ENCODE measurements at places on chromosomes 7 and 10.

DNA sequence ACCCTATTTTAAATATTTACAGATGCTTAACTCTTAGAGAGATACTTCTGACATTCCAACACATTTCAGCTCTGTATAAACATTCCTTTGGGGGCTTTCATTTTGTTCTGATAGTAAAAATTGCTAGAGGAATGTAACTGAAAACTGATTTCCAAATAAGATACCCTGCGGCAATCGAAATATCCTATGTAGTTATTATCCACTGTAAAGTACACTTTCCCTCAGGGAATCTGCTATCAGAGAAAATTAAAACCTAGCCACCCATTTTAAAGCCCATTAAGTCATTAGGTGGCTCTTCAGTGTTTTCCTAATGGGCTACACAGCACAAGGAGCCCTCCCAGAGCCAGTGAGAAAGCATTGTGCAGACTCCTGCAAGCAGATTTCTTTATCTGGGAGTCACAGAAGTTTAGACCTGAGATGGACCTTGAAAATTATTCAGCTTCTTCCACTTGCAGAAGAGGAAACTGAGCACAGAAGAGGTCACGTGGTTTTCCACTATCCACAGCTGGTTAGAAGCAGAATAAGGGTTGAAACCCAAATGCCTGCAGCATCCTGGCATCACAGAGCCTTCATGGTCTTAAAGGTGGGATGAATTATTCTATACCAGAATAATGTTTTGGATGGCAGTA is 12.6 kb upstream of the CPVL start:
- no peak for DNase-seq

- DNase-seq: no peak
Observed at GRCh38 chr10:78533776-78534175, 500.1 kb downstream of the RPS24 start.

DNA sequence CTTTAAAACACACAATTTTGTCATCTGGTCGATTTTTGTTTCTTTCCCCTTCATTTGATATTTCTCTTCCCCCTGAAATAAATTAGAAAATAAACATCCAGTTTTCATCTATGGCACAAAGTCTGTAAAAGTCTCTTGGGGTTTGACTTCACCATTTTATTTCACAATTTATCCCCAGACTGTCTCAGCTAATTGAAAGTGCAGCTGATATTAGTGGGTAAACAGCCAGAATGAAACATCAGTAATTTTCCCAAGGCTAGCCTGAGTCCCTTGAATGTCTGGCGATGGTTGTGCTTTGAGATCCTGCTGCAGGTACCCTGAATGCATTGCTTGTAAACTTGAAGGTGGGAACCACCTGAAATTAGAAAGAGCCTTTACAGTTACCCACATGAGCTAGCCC is 60.6 kb upstream of the NEBL start:
- no peak for DNase-seq

- DNase-seq: no peak
Observed at GRCh38 chr7:35576031-35576573, 118.8 kb downstream of the HERPUD2 start.
